SW 1271 (cell line): ENCODE measurements at places on chromosomes 13 and 19.
A peak's percentile ranks its signal among the peaks of the same experiment; 100 is the strongest.

DNA sequence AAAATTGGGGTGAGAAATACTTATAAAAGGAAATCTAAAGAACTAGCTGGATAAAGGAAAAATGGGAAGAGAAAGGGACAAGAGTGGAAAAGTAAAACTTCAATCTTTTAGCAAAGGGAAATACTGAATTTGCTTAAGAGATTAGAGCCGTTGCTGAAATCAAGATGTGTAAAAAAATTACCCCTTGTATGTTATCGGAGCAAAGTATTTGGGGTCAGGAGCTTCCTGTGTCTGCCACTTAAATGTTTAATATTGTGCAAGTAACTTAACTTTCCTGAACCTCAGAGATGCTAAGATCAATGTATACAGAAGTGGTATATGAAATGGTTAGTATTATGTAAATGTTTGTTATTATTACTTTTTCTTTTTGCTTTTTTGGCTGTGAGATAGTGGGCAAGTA lies 51.6 kb downstream of the NDFIP2 start:
- DNase-seq: no peak

DNA sequence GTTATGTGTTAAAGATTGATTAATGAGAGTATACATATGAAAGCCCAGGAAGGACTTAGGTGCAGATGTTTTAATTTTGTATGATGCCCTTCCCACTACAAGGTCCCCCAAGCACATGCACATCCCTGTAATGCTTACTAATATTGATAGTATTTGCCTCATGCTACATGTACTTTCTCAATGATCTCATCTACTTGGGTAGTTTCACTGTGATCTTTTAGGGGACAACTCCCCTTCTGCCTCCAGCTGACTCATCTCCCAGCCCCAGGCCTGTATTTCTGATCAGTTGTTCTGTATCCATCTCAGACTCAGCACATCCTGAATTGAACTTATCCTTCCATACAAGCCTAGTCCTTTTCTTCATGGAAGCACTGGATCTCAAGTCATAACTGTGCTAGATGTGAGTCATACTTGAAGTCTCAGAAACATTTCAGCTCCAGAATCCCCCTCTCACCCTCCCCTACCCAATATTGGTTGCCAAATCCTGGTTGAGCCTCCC lies 49.4 kb upstream of the INTS6 start:
- no peak for DNase-seq

GRCh38 chr13:110092831-110093247 lies 214.1 kb downstream of the COL4A1 start:
- DNase-seq: no peak

DNA sequence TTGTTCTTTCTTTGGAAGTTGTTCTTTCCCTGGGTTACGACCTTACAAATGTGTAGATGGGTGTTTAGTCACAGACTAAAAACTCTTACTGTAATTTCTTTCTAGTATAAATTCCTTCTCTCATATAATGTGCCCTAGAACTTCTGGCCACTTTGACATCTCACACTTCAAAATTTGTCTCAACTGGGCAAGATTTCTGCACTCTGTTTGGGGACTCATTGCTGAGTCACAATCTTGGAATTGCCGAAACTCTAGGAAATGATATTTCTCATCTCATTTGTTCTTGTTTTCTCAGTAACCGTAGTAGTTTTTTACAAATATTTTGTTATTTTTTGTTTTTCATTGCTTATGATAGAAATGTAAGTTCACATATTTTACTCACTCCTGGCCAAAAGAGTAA lies 2523.2 kb upstream of the PCDH20 start:
- DNase-seq: no peak

DNA sequence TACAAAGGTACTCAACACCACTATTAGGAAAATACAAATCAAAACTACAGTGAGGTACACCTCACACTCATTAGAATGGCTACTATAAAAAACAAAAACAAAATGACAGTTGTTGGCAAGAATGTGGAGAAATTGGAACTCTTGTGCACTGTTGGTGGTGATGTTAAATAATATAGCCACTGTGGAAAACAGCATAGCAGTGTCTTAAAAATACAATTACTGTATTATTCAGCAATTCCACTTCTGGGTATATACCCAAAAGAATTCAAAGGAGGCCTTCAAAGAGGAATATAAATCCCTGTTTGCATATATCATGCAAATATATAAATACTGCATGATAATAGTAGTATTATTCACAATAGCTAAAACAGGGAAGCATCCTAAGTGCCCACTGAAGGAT lies 66.8 kb downstream of the CDK8 start:
- DNase-seq: no peak

GRCh38 chr13:44132710-44133109 lies 240.9 kb upstream of the SERP2 start:
- peak; percentile 34 for DNase-seq

GRCh38 chr13:34247596-34247995 lies 429.6 kb downstream of the RFC3 start:
- no peak for DNase-seq

GRCh38 chr13:33090755-33091414 lies 74.7 kb downstream of the KL start:
- no peak for DNase-seq

- no peak for DNase-seq
These were observed 12.1 kb downstream of the ADGRE5 start for GRCh38 chr19:14393329-14393728.

DNA sequence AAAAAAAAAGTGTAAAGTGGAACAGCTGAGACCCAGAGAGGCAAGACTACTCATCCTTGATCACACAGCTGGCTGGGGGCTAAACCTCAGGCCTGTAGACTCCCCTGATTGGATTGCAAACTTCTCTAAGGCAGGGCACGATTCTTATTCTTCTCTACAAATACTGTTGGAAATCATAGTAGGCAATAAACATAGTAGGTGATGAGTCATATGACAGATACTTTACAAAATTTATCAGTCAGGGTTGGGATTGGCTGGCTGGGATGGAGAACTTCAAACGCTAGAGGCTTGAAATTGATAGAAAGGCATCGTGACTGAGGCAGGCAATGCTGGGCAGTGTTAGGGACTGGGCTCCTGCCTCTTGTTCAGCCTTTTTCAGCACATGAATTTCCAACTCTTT lies 5.9 kb upstream of the MATK start:
- DNase-seq: no peak

GRCh38 chr13:27619728-27620376 lies 477 bp downstream of the LNX2 start:
- peak; percentile 4 for DNase-seq

- no peak for DNase-seq
These were observed 71.6 kb downstream of the TM9SF2 start for GRCh38 chr13:99572921-99573320.

- DNase-seq: no peak
These were observed 63.5 kb upstream of the HMGB1 start for GRCh38 chr13:30529085-30529834.

GRCh38 chr13:60111691-60112090 lies 52.0 kb downstream of the DIAPH3 start:
- DNase-seq: no peak

- no peak for DNase-seq
These were observed 3.7 kb downstream of the ZSCAN22 start for GRCh38 chr19:58330458-58330857.

DNA sequence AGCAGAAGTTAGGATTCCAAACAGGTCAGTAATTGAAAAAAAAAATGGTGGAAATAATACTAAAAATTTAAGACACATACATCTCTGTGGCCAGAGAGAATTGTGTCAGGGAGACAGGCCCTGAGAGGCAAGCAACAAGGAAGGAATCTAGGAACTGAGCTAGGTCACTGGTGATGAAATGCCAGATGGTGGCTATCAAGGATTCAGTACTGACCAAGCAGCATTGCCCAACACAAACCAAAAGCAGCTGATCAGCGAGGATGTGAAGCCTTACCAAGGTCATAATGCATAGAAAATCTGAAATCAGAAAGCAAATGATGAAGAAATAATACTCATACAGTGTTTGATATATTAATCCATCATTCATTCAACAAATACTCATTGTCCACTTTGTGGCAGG lies 905.0 kb downstream of the GPC5 start:
- DNase-seq: no peak

- DNase-seq: no peak
These were observed 141.8 kb downstream of the GPC5 start for GRCh38 chr13:91540158-91540736.

GRCh38 chr13:48126944-48127830 lies 32.3 kb upstream of the MED4 start:
- DNase-seq: peak; percentile 70

DNA sequence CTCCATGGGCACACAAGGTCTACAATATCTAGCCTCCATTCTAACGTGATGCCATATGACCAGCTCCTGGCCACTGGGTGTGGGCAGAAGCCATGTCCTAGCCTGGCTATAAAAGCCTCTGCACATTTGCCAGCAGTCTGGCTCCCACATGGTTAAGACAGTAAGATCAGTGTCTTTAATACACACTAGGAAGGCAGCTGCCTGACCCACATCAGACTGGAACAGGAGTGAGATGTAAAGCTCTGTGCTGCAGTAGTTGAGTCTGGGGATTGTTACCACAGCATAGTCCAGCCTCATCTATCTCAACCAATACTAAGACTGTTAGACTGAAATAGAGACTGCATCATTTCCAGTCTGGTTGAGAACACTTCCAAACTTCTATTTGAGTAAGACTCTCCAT lies 533.1 kb downstream of the IRS2 start:
- DNase-seq: no peak

DNA sequence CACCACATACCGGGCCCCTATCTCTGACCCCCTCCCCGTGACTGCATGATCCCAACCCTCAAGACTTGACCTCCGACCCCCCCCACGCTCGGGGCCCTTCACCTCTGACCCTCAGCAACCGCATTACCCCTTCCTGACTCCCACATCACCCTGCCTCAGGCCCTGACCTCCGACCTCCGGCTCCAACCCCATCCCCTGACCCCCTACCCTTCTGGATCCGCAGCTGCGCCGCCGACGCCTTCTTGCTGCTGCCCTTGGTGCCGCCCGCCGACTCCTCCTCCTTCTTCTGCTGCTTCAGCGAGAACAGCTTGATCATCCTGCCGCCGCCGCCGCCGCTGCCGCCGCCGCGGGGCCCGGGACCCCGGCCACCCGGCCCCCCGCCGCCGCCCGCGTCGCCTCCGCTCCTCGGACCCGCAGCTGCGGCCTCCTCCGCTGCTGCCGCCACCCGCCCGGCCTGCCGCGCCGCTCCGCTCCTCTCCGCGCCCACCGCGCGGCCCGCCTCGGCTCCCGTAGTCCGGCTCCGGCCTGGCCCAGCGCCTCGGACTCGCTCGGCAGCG lies at the start of gene UBE2M:
UBE2M (minus strand) TSS at position 546 of the 557 bp plus-strand sequence; CDS start at position 316, 230 bp downstream.
- DNase-seq: no peak

- DNase-seq: no peak
These were observed 19.7 kb downstream of the SUGP1 start for GRCh38 chr19:19300613-19301012.

DNA sequence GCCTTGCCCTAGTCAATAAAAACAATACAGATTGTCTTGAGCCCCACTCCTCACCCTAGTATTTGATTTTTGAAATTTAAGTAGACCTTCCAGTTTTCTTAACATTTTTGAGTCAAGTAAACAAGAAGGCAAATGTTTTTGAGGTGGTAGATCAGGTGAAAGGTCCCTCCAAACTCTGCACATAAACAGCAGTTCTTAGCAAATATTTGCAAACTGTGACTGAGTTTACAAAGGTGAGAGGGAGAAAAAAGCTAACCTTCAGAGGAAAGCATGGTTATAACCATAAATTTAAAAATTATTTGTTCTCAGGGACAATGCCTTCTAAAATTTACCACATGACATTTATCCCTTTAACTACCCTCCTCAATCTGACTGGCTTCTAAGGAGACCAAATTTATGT lies 84.6 kb upstream of the PCDH17 start:
- DNase-seq: no peak

GRCh38 chr19:543910-544608 lies at the start of gene GZMM:
GZMM (plus strand) TSS chr19:544053; CDS start chr19:544072, 19 bp downstream.
- DNase-seq: no peak

- peak; percentile 54 for DNase-seq
These were observed 20.7 kb downstream of the POMP start for GRCh38 chr13:28679628-28680027.

DNA sequence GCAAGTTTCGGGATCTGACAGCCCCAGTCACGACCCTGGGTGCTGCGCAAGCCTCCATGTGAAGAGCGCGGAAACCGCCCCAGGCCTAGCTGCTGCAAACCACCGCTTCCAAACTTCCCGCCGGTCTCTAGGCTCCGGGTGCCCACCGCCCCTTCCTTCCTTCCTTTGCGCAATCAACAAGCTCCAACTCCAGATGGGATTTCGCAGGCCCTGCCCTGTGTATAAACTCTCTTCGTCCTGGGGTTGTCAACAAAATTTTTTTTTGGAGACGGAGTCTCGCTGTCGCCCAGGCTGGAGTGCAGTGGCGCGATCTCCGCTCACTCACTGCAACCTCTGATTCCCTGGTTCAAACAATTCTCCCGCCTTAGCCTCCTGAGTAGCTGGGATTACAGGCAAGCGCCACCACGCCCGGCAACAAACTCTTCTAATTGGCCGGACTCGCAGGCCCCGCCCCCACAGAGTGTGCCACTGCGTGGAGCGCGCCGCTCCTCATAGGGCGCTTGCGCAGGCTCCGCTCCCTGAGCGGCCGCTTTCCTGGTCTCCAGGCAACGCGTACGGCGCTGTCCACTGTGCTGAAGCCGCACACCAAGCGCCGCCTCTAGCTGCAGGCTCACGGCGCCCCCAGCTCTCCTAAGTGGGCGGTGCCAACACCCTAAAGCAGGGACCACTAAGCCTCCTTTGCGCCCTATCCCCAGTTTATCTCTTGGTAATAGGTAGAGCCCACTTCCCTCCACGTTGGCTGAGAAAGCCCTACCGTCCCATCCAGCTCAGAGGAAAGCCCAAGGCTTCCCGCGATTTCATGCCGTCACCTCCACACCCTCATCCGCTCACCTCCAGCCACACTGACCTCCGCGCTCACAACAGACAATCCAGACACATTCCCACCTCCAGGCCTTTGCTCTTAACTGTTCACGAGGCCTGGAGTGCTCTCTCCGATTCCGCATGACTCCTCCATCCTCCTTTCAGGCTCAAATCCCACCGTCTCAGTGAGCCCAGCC lies 5.5 kb upstream of the QTRT1 start:
- DNase-seq: peak; percentile 79
